Esophagus mucosa (tissue), 1 donor: ENCODE measurements at places on chromosomes 2 and 18.

DNA sequence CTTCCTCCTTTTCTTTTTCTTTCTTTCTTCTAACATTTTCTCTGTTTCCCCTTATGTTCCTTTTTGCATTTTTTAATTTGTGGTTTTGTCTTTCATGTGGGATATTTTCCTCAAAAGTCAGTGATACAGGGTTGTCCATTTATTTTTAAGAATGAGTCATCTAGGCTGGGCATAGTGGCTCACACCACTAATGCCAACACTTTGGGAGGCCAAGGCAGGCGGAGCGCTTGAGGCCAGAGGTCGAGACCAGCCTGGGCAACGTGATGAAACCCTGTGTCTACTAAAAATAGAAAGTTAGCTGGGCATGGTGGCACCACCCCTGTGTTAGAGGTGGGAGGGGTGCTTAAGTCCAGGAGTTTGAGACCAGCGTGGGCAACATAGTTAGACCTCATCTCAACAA lies 35.8 kb downstream of the KATNAL2 start:
- no peak for ATAC-seq

GRCh38 chr2:234427081-234428061 lies 69.5 kb downstream of the ARL4C start:
- no peak for ATAC-seq

DNA sequence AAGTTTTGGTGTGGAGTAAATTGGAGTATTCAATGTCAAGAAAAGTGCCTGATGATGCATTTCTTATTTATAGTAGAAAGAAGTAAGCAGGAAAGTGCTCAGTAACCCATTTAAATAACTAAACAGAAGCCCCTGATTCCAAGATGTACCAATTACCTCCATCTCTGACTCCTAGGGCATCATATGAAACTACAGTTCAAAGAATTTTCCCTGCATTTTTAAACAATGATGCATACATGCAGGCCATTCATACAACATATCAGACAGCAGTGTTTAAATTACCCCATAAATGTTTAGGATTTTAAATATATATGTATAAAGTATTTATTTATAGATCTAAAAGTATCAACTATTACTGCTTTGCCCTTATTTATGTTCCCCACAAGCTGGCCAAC lies 36.2 kb downstream of the FTCDNL1 start:
- ATAC-seq: no peak

DNA sequence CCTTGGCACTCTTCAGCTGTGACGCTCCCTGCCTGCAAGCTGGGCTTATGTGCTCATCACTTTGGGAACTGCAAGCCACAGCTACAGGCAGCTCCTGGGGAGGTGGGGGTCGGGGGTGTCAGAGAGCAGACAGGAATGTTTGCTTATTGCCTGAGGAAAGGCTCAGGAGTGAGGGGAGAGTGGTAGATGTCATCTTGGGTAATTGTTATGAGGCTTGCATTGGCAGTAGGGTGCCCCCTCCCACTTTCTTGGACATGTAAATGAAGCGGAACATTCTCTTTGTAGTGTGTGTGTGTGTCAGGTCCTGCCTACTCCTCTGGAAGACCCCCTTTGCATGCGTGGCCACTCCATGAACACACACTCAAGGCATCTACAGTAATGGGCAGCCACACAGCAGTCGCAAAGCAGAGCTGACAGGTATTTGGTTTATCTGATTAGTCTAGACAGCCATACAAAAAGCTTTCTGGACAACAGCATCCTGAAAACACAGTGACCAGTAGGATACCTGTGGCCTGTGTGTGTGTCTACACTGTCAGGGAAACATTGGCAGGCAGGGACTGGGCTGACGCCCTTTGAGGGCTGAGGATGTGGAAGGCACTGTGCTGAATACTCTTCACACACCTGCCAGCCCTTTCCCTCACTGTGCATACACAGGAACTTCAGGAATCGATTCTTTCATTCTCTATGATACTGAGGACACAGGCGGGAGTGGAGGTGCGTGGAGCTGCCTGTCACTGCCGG lies 17.1 kb upstream of the MC2R start:
- no peak for ATAC-seq

- ATAC-seq: peak; percentile 91
These were observed 50.4 kb upstream of the FZD5 start for GRCh38 chr2:207819839-207820784.

DNA sequence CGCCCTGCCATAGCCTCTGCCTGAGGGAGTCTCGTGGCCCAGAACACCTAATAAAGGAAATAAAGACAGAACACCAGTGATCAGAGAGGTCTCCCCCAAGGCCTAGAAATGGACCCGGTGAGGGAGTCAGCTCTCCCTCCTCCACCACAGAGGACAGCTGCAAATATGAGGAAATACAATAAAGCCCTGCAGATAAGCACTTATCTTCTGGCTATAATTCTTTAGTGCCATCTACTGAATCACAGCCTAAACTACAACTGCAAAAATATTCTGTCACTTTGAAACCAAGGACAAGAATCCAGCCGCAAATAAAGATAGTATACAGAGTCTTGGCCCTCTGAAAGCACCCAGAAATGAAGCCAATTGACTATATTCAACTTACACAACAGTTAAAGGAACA lies 42.4 kb upstream of the TACR1 start:
- ATAC-seq: no peak

DNA sequence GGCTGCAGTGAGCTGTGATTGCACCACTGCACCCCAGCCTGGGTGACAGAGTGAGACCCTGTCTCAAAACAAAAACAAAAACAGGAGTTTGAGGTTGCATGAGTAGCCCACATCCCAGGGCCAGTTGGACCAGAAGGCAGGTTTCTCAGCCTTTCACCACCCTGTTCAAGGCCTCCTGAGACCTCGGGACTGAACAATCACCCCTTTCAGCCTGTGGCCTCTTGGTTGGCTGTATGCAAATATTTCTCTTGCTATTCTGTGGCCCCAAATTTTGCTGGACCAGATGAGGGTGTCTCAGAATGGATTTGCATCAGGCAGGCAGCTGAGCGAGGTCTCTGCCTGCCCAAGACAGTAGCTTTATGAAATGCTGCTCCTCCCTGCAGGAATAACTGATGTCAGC lies 56.9 kb downstream of the DPYSL5 start:
- ATAC-seq: no peak

DNA sequence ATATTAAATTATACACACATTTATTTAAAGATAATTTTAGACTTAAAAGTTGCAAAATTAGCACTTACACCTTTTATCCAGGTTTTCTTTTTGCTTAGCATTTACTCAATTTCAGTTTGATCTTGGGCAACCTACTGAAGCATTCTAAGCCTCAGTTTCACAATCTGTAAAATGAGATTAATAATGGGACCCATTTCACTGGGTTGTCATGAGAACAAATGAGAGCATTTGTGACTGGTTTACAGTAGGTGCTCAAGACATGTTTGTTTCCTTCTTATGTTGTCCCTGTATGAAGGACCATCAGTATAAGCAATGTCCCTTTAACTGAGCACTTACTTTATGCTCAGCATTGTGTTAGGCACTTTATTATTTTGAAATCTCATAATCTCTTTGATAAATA lies 4.8 kb upstream of the FBLN7 start:
- no peak for ATAC-seq

DNA sequence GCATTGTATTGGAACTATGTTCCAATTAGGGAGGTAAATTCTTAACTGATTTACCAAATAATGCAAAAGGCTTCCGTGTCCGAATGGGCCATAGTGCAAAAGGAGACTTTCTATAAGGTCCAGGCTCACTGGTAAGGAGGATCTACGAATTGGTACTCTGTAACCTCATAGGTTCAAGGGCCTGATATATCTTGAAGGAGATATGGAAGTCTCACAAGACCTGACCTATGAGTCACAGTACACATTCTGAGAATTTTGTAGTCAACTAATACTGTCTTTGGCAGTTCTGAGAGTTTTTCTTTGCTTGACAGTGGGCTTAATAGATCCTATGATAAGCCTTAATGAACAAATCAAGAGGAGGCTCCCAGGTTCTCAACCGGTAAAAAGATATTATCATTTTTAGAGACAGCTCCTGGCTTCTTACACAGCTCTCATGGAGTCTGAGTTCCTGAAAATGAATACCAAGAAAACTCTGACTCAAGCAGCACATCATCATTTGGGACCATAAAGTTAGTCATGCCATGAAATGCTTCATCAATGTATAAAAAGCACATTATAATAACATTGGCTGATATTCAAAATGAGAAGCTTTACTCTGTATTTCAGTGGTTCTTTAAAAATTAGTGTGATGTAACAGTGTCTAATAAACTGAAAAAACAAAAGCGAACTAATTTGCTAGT lies 1275.2 kb upstream of the CRIM1 start:
- peak; percentile 63 for ATAC-seq

DNA sequence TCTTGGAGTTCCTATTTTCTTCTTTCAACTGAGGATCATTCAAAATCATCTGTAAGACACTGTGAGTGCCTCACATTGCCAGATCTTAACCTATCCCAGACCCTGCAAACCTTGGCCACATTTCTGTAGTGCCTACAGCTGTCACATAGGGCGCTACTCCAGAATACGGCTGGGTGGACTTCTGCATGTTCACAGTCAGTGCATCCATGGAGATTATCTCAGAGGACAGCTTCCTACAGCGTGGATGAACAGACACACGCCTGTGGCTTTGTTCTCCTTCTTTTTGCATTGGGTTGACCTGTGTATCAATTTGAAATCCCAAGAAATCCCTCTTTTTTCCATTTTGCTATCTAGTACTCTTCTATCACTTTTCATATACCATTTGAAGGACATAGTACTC lies 1.9 kb upstream of the KLHL29 start:
- no peak for ATAC-seq

GRCh38 chr2:32874931-32875330 lies 71.8 kb upstream of the LTBP1 start:
- ATAC-seq: no peak

DNA sequence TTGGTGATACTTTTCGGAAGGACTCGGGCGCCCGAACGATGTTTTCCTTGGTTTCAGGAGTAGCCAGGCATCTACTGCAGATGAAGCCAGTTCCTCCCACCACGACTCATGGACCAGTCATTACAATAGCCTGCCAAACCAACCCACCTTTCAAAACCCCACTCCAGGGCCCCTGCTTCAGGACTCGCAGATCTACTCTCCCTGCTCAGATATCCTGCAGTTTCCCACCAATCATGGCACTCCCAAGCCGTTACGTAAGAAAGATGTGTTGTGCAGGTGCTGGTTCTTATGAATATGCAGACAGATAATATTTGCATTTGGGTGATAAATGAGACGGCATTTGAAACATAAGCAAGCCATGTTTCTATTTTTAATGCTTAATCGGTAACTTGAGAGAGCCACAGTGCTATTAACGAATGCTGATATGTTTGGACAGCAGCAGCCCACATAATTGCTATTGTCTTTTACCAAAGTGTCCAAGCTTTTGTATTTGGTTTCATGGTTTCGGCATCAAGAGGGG lies 3.5 kb upstream of the CYS1 start:
- ATAC-seq: no peak

GRCh38 chr2:189411860-189412259 lies 29.4 kb upstream of the WDR75 start:
- ATAC-seq: no peak

- ATAC-seq: no peak
These were observed 819 bp upstream of the KLF11 start for GRCh38 chr2:10042301-10043161.

GRCh38 chr2:8544171-8544785 lies 137.6 kb upstream of the ID2 start:
- ATAC-seq: no peak

- ATAC-seq: no peak
These were observed 368.4 kb downstream of the LPIN1 start for GRCh38 chr2:12114816-12115215.

- no peak for ATAC-seq
These were observed 5.5 kb downstream of the ASAP2 start for GRCh38 chr2:9212010-9212635.
